Osteoblast (primary cell): ENCODE measurements at places on chromosomes 13 and 19. TPM values are rescaled to one million over a fixed set of nuclear protein-coding genes. Genes with fewer than 3 reads are reported as not detected.

DNA sequence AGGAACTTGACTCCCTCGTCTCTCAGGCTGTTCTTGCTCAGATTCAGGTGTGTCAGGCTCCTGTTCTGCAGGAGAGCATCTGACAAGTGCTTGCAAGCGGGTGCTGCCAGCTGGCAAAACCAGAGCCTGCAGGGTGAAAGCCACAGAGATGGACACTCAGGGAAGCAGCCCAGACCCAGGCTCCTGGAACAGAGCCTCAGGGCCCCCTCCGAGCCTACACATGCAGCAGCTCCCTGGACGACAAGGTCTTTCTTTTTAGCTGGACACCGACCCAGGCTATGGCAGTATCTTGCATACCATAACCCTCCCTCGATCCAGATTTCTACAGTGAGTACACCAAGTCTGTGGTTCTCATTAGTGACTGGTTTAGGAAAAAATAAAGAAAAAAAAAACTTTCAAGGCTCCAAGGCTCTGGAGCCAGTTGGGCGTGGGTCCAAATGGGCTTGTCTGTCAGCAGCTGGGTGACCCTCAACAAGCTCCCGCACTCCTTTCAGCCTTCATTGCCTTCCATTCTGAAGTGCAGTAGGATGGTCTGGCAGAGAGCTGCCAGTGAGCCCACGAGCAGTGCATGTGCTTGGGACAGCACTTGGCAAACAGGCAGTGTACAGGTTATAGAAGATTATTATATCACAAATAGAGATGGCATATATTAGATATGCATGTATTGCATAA lies 29.9 kb downstream of the NLRP13 start:
- no peaks in the 10 kb centered on the region for H3K27me3 ChIP-seq
- H3K27ac ChIP-seq = no peak overlapping the region
- H3K4me3 ChIP-seq = no peak overlapping the region
- no peaks in the 10 kb centered on the region for H3K36me3 ChIP-seq
- no peaks in the 10 kb centered on the region for H3K4me1 ChIP-seq

GRCh38 chr13:106534639-106535551 lies 567 bp downstream of the EFNB2 start:
- no peaks in the 10 kb centered on the region for H3K36me3 ChIP-seq
- H3K27ac ChIP-seq = peak overlapping the region; percentile 33
- peak; percentile 89 for DNase-seq
- H3K27me3 ChIP-seq = no peaks in the 10 kb centered on the region
- peaks cover 11% of the 10 kb centered on the region for H3K4me1 ChIP-seq

GRCh38 chr19:48480558-48481500 lies 11.7 kb downstream of the CYTH2 start:
- no peaks in the 10 kb centered on the region for H3K27me3 ChIP-seq
- peak overlapping the region; percentile 58 for H3K27ac ChIP-seq
- H3K4me3 ChIP-seq = peak overlapping the region; percentile 73
- H3K4me1 ChIP-seq = peaks cover 27% of the 10 kb centered on the region

GRCh38 chr19:373391-374182 lies 29.0 kb upstream of the MIER2 start:
- H3K4me3 ChIP-seq = no peak overlapping the region
- no peaks in the 10 kb centered on the region for H3K36me3 ChIP-seq
- no peaks in the 10 kb centered on the region for H3K4me1 ChIP-seq
- DNase-seq = peak; percentile 74

DNA sequence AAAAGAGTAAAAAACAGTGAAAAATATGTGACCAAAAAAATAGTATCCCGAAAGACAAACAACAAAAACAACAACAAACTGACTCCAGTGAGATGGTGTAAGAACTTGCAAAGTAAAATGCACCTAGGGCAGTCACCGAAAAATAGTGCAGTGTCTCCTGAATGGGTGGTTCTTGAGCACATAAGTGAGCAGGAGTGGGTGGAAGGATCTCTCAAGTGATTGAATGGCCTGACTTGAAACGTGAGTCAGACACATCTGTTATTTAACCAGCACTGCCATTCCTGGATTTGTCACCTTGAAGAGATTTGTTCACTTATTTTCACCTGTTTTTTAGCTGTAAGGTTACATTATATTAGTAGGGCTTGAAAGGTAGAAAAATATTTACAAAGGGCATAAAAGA lies 3.5 kb downstream of the ZNF738 start:
- DNase-seq = peak; percentile 1
- no peaks in the 10 kb centered on the region for H3K27me3 ChIP-seq
- no peak overlapping the region for H3K4me3 ChIP-seq
- peaks cover 6% of the 10 kb centered on the region for H3K4me1 ChIP-seq
- peaks cover 14% of the 10 kb centered on the region for H3K36me3 ChIP-seq

DNA sequence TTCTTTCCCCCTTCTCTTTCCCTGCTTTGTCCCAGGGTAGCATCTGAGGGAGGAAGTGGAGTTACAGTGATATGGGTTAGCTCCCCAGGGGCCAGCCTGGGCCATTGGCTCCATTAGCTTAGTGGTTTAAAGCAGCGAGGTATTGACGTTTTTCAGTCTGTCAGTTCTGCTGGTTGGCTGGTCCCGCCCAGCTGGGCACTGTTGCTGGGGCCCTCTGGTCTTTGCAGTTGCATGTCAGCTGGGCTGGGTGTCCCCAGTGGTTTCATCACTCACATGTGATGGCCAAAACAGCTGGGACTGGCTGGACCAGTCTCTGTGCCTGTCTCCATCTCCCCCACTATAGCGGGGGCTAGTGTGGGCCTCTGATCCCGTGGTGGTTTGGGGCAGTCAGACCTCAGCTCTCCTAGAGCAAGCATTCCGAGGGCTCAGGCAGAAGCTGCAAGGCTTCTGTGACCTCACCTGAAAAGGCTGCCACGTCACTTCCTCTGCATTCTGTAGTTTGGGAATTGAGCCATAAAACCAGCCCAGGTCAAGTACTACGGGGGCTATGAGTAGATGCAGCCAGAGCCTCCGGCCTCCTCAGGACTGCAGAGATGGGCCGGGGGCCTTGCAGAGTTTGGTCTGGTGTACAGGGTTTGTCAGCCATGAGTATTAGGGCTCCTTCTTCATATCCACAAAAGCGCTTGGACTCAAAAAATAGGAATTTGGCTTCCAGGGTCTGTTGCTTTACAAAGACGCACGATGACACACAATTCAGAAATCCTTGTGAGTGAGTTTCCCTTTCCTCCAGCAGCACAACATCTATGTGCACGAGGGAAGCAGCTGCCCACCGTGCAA lies 30.0 kb downstream of the TSSK6 start:
- DNase-seq = peak; percentile 90
- H3K4me1 ChIP-seq = peaks cover 35% of the 10 kb centered on the region
- H3K27me3 ChIP-seq = no peaks in the 10 kb centered on the region

DNA sequence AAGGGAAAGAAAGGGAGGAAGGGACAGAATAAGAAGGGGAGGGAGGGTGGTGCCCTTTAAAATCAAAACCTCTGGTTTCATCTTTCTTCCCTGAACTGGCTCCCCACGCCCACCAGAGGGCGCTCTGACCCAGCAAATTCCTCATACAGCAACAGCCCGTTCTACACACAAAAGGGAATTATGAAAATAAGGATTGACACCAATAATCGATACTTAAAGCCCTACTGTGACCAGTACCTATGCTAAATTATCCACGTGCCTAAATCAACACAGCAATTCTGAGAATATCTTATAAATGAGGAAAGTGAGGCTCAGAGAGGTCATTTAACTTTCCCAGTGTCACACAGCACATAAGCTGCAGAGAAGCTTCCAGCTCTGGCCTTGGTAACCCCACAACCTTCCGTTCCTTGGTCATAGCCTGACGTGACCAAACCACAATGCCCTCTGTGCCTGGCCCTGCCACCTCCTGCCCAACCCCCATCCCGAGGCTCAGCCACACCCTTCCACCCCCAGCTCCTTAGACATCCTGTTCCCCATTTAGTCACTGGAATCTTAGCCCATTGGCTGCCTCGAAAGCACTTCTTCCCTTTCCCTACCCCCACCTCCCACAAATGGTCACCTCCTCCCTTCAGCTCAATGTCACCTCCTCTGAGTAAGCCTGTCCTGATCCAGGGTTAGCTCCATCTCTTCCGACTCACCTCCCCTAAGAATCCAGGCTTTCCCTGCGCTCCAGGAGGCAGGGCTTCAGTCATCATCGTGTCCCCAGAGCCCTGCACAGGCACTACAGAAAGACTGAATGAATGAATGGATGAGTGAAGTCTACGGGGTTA lies 34.2 kb upstream of the PNMA8B start:
- H3K27me3 ChIP-seq = no peaks in the 10 kb centered on the region
- H3K4me1 ChIP-seq = peaks cover 11% of the 10 kb centered on the region
- no peak overlapping the region for H3K27ac ChIP-seq
- no peak overlapping the region for H3K4me3 ChIP-seq

Gene NOVA2
- total RNA-seq = not detected in 2 replicates
